Foreskin keratinocyte (primary cell): ENCODE measurements at places on chromosomes 6 and 20. TPM values are rescaled to one million over a fixed set of nuclear protein-coding genes. Genes with fewer than 3 reads are reported as not detected.

Gene HLA-DQB1
- total RNA-seq, result 1.7 and 3.3 TPM in 2 replicates

Gene CALHM4
- 0.10 and 0.18 TPM in 2 replicates for total RNA-seq

Gene SLC17A9
- total RNA-seq, result 0.25 and 0.34 TPM in 2 replicates

- DNase-seq, result no peak
These were observed 708 bp downstream of the NRN1 start for GRCh38 chr6:6006006-6006427.

DNA sequence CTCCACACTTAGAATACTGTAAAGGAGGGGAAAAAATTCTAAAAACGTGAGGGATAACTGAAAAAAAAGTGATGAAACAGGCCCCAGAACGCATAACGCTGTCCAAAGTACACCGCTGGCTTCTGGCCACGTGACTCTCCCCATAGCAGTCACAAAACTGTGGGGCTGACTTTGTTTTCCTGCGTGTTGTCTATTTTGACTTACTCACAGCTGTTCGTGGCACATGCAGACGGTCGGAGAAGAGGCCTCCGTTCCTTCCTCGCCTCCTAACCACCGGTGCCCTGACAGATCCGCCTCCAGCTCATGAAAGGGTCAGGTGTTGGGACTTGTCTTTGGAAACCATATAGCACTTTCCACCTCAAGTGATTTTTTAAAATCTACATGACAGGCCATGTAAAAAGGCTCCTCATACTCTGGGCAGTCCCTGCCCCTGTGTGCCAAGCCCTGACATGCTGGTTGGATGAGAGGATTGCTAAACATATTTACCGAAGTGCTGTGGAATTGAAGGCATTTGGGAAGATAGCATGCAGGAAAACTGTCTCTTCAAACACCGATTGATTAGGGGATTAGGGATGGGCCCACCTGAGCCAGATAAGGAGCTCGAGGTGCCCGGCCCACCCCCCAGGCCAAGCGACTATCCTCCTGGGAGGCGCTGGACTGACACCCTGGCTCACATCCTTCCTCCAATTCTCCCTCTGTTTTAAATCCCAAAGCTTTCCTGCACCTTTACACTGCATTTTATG, 54.8 kb downstream of the DACT2 start:
- peak; percentile 69 for DNase-seq

- peak; percentile 48 for DNase-seq
These were observed 20.8 kb downstream of the C20orf203 start for GRCh38 chr20:32652739-32653526.
